Temporal lobe (tissue), 4 donors: ENCODE measurements at places on chromosomes 2 and 18. TPM values are rescaled to one million over a fixed set of nuclear protein-coding genes. Genes with fewer than 3 reads are reported as not detected.

The OR6B3 gene
- total RNA-seq, result not detected

The SLC8A1 gene
- 109 TPM for total RNA-seq

The PDE1A gene
- 41.8 TPM for total RNA-seq

The HRH4 gene
- total RNA-seq, result not detected

The REG1B gene
- total RNA-seq, result not detected

The INPP5D gene
- total RNA-seq, result 2.7 TPM

The CYP27C1 gene
- 3.4 TPM for total RNA-seq

The CD226 gene
- 0.74 TPM for total RNA-seq

The CCBE1 gene
- total RNA-seq, result 39.1 TPM

The LBH gene
- total RNA-seq, result 37.4 TPM

The FBXO36 gene
- total RNA-seq, result 3.9 TPM

The TDRD15 gene
- not detected for total RNA-seq

The MOCOS gene
- total RNA-seq, result 0.25 TPM

The MYCN gene
- 47.5 TPM for total RNA-seq

The MAPK4 gene
- 14.0 TPM for total RNA-seq

The IL36B gene
- total RNA-seq, result not detected

The RNASEH1 gene
- total RNA-seq, result 22.1 TPM

The FAM228A gene
- 3.7 TPM for total RNA-seq

The NYAP2 gene
- total RNA-seq, result 12.5 TPM

The SERPINB4 gene
- not detected for total RNA-seq
